ENCODE measurements at places on chromosomes 1 and 21.

GRCh38 chr1:57494530-57495079 lies 70.7 kb upstream of the DAB1 start:
- DNase-seq = no peak

- DNase-seq = no peak
Measured at GRCh38 chr1:86939406-86939805, 25.0 kb downstream of the HS2ST1 start.

GRCh38 chr21:15015622-15016471 lies 49.0 kb downstream of the NRIP1 start:
- no peak for DNase-seq

DNA sequence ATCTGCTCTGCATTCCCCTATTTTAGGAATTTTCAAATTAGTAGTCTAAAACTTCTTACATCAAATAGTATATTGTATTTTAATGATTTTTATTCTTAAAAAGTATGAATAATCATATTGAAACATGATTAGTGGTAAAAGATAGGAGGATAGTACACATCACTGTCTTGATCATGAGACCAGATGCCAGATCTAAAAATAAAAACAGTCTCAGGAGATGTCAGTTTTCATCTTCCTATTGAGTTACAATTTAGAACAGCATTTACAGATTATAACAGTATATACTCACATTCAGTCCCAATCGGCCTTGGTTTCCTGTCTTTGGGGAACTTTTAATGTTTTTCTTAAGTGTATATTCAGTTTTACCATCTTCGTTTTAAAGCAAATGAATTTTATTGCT lies 95.9 kb downstream of the USP25 start:
- no peak for DNase-seq

GRCh38 chr1:221440658-221441057 lies 301.2 kb downstream of the DUSP10 start:
- no peak for DNase-seq

GRCh38 chr1:227265891-227266290 lies 52.4 kb downstream of the CDC42BPA start:
- DNase-seq = no peak

Data from CD4-positive, CD25-positive, alpha-beta regulatory T cell (primary cell).